ENCODE measurements at places on chromosomes 4 and X. TPM values are rescaled to one million over a fixed set of nuclear protein-coding genes. Genes with fewer than 3 reads are reported as not detected.

The CFAP99 gene
- total RNA-seq, result not detected

The GABRG1 gene
- not detected for total RNA-seq

The CPLX1 gene
- total RNA-seq, result 0.14 TPM

The CSAG3 gene
- total RNA-seq, result not detected
